Astrocyte of the cerebellum (primary cell): ENCODE measurements at places on chromosomes 7 and 10.

DNA sequence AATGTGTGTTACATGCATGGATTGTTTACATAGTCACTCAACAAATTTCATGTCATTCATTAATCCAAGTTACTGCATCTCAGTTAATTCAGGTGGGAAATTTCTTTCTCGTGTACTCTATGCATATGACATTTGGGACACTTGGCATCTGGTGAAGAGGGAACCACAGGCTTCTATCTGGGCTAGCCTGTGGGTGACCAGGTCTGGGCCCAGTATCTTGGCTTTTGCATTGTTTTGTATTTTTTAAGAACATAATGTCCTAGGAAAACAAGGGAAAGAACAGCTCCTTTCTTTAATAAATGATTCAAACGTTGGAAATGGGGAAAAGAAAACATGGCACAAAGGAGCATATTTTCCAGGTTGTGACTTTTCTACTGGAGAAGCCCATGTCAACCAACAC is 331.1 kb downstream of the WDR11 start:
- DNase-seq = no peak

DNA sequence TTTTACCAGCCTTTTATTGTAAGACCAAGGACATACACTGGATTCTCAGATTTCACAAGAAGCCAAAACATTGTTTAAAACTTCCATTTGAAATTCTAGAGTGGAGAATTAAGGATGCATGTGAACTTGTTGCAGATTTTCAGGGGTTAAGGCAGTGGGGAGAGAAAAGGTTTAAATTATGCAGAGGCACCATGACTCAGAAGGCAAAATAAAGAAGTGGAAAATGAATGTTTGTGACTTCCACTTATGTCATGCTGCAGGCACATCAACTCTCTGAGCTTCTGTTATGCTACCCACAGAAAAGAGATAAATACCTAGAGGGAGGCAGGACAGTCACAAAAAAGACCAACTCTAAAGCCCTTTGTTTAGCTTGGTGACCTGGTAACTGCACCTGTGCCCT is 84.4 kb upstream of the BET1 start:
- DNase-seq = no peak

- peak; percentile 95 for DNase-seq
These were observed 189.5 kb downstream of the CXCL12 start for GRCh38 chr10:44195112-44196007.

GRCh38 chr10:122915700-122916099 is 5.3 kb downstream of the FAM24A start:
- no peak for DNase-seq

GRCh38 chr10:124665558-124665957 is 78.6 kb downstream of the FAM53B start:
- DNase-seq = no peak

DNA sequence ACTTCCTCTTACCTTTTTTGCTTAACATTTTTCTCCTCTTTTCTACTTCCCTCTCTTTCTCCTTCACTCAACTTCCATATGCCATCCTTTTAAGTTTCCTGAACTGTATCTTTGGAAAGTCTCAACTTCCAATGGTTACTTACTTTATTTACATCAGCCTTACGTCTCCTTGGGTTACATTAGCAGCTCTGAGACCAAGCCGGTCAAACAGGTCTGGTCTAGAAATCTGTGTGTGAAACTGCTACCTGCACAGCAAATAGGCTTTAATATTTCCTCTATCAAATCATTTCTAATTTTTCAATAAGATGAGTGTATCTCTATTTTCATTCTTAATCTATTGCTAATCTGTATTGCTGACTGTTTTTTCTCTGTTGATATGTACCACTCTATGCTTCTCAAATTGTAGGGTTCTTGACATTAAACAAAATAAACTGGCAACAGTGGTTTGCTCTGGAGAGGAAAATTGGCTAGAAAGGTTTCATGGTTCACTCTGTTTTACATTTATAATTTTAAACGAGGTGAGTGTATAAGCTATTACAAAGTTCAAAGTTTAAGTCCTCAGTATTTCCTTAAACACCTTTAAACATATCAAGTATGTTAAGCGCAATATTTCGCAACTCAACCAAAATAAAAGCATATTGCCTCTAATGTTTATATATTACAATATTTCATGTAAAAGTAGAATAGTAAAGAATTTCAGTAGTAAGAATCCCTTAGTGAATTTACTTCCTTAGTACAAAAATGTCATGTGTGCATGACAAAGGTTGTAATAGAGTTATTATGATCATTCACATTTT is 3.6 kb upstream of the SEMA3C start:
- DNase-seq = no peak

- DNase-seq = no peak
These were observed 282.9 kb downstream of the PAXIP1 start for GRCh38 chr7:154720016-154720415.
